NCI-H2081 treated with DMSO at 0.1 percent for 48 hours (cell line): ENCODE measurements at places on chromosomes 16 and 17.

DNA sequence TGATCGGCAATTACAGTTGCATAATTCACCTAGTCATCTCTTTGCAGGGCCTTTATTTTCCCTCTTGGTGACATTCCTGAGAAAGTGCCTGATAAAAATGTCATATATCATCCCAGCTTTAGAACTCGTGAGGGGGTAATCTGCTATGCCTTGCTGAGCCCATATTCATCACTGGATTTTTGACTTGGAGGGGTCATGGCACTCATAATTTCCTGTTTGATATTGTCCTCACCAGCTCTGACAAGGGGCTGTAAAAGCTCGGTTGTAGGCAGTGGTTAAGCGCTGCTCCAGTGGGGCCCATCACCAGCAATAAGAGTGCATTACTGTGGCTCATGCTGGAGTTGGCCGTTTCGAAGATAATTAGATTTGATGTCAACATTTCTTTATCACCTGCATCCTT lies 227.3 kb downstream of the IRX3 start:
- DNase-seq: no peak

GRCh38 chr17:29038085-29038795 lies 4.7 kb upstream of the PIPOX start:
- no peak for DNase-seq

DNA sequence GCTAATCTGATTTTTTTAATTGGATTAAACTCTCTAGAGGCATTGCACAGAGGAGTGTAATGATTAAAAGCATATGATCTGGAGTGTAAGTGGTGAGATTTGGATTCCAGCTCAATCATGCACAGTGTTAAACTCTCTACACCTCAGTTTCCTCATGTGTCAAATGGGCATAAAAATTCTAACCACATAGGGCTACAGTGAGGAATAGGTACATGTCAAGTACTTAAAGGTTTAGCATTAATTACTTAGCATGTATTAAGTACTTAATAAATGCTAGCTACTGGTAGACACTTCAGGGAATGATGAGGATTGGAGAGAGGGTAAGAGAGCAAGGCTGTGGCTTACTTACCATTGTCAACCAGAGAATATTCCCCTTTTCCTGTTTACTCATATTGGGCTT lies 17.1 kb downstream of the ERI2 start:
- DNase-seq: no peak

- DNase-seq: no peak
These were observed 67.4 kb downstream of the MAP2K4 start for GRCh38 chr17:12088035-12088434.

GRCh38 chr16:67236563-67237395 lies 9.8 kb downstream of the TMEM208 start:
- DNase-seq: no peak

DNA sequence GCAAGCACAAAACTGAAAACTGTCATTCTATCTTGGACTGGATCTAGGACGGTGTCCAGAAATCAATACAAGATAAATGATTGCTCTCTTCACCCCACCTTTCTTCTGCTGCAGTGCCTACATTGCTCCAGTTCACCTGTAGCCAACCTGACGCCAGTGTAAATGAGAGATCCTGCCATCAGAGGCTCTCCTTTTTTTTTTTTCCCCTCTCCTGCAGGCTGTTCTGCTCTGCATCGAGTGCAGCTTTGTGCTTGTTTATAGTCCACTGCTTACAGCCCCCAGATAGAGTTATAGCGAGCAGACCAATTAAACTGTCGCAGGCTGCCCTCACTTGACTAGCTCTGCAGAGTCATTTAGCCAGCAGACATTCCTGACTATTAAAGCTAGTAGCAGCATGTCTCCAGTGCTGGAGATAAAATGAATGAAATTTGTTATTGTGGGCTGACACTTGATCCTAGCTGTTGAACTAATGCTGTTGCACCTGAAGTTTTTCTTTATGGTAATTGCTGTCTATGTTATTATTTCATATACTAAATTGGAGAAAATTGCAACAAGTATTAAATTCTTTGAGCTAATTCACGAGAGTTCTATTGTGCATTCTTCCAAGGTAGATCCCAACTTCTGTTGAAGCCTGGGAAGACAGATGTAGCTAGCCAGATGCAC lies 257.1 kb downstream of the FTO start:
- DNase-seq: no peak

GRCh38 chr16:11915114-11915643 lies 577 bp downstream of the GSPT1 start:
- DNase-seq: no peak

DNA sequence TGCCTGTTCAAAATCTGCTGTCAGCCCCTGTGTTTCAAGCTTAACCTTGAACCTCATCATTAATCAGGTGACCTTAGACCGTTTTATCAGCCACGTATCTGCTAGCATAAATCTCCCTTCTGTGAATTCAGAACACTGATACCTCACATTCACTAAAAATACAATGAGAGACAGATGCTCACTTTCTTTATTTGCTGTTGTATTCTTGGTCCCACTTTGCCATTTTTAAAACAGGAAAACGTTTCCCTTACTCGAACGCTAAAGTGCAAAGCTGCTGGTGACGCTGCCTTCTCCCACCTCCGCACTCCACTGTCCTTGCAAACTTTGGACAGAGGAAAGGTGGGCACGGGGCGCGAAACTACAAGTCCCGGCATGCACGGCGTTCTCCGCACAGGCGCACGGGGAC lies 220 bp upstream of the ARHGAP44 start:
- DNase-seq: no peak

DNA sequence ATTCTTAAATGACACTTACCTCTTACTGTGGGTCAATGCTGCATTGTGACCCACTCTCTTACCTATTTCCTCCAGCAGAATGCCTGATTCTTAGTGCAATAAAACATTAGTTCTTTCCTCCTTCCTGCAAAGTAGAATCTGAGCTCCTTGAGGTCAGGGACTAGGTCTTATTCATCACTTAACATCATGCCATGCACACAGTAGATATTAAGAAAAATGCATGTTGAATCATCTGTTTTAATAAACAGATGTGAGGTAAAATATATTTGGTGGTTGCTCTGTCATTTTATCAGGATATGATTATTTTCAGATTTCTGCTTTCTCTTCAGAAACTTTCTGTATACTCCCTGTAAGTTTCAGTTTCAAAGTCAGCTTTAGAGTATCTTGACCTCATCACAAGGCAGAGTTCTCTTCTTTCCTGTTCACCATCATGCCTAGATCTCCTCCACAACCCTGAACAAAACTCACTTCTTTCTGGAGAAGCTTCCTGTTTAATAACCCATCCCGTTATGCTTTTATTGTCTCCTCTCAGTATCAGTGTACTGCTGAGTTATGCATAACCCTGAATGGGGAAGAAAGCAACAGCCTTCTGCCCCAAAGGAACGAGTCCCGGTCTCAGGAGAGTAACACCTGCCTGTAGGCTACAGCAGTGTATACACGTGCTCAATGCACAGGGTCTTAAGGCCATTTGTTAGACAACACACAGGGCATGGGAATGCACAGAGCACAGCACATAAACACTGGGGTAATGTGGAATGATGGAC lies 30.3 kb upstream of the SUPT4H1 start:
- DNase-seq: no peak
